CD8-positive, alpha-beta memory T cell (primary cell): ENCODE measurements at places on chromosomes 1 and 21.

DNA sequence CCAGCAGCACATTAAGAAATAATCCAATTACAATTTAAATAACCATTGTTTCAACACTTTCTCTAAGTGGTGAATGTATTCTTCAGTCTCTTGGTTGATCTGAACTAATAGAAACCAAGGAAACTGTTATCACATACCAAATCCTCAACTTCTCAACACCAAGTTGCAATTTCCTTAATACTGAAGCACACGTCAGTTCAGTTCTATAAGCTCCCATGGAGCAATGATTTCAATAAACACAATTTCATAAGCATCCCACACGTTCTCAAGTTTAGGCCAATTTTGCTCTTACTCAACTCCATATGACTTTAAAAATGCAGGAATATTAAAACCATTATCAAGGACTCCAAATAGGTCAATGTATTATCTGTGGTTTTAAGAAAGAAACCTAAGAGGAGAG is 5.8 kb upstream of the ERG start:
- DNase-seq, result no peak

- no peak for DNase-seq
These were observed 45.1 kb downstream of the CRP start for GRCh38 chr1:159669338-159669737.

DNA sequence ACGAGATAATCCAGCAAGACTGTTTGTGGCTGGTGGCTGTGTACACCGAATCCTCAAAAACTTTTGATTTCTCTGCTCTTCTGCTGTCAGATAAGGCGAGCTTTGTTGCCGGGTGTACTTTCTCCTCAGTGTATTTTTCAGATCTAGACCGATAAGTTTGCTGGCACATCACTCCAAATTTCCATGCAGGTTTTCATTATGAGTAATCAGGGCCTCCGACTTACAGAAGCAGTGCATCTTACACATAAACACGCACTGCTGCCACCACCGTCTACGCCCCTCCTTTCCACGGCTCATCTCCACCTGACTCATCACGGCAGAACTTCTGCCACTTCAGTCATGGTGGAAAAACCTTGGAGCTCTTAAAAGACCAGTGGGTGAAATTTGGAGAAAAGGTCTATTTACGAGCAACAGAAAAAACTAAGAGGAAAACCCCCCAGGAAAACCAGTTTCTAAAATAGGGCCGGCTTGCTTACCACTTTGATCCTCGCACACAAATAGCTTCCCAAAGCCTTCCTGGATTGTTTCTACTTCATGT is 7.7 kb downstream of the ZBTB21 start:
- DNase-seq, result no peak

DNA sequence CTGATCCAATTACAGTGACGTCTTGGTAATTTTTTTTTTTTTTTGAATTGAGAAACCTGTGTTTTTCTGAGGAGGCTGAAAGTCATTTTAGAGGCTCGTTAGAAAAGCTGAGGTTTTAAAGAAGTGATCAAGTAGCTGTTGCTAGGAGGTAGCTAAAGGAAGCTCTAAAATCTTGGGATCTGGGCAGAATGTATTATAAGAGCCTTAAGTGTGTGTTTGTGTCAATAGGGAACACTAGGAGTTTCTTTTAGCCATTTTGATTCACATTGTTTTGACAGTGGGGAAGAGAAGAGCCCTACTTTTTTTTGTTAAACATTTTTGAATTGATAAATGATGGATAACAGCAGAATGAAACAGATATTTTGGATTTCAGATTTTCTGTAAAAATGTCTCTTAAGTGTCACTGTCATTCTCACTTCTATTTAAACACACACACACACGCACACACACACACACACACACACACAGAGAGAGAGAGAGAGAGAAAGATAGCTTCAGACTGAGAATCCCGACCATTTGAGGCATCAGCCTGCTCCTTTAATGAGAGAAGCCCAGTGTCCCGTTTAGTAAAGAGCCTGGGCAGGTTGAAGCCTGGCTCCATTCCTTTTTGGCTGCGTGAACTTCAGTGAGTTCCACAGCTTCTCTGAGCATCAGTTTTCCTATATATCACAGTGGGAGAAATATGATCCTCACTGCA is 79.1 kb upstream of the GPR88 start:
- no peak for DNase-seq

DNA sequence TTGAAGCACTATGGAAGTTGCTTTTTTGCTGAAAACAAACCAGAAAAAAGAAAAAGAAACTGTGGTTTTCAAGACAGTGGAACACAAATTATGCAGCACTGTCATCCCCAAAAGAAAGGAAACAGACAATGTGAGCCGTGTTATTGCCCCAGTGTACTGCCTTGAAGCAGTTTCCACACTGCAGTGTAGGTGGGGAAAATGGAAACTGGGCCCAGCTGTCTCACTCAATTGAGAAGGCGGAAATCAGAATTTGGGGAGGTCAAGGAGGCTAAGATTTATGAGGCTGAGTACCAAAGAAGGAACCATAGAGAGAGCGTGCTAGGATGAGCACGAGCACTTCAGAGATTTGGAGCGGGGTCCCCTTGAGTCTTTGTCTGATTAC is 55.5 kb downstream of the MPZL1 start:
- DNase-seq, result no peak

- DNase-seq, result no peak
These were observed 31.2 kb downstream of the SLAMF1 start for GRCh38 chr1:160615660-160616059.

DNA sequence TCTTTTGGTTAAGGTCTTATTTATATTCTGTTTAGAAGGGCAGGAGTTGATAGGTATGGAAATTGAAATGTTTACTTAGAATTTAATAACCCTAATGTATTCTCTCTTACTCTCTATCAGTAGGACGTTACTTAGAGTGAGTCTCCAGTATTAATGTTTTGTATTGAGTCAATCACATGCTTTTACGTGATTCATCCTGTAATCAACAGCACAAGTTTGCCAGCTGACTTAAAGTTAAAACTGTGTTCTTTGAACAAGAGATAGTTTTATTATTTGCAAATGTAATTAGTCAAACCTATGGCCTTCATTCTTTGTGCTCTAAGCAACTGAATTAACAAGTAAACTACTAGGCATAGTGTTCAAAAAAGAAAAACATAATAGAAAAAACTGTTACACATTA is 57.3 kb downstream of the PKN2 start:
- DNase-seq, result no peak

- DNase-seq, result no peak
These were observed 24.1 kb downstream of the COL16A1 start for GRCh38 chr1:31679676-31680230.

DNA sequence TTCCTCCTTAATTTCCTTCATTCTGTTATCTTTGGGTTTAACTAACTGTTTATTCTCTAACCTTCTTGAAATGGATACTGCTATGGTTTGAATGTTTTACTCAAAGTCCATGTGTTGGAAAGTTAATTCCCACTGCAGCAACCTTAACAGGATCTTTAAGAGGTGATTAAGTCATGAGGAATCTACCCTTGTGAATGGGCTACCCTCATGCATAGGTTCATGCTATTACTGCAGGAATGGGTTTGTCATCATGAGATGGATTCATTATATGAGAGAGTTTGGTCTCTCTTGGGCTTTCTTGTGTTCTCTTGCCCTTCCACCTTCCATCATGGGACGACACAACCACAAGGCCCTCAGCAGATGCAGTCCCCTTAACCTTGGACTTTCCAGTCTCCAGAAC is 516.9 kb downstream of the ADGRL2 start:
- DNase-seq, result no peak

GRCh38 chr1:19024532-19024931 is 68.1 kb upstream of the IFFO2 start:
- DNase-seq, result no peak

DNA sequence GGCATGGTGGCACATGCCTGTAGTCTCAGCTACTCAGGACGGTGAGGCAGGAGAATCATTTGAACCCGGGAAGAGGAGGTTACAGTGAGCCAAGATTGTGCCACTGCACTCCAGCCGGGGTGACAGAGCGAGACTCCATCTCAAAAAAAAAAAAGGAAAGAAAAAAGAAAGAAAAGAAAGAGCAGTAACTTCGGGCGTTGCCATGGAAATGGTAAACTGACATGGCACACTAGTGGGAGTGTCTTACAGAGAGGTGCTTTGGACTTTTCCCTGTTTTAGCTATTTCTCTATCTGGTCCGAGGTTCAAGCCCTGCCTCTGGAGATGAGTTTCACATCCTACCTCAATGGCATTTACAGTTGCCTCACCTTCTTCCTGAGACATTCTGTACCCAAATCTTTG is 23.1 kb upstream of the PPT1 start:
- DNase-seq, result no peak

DNA sequence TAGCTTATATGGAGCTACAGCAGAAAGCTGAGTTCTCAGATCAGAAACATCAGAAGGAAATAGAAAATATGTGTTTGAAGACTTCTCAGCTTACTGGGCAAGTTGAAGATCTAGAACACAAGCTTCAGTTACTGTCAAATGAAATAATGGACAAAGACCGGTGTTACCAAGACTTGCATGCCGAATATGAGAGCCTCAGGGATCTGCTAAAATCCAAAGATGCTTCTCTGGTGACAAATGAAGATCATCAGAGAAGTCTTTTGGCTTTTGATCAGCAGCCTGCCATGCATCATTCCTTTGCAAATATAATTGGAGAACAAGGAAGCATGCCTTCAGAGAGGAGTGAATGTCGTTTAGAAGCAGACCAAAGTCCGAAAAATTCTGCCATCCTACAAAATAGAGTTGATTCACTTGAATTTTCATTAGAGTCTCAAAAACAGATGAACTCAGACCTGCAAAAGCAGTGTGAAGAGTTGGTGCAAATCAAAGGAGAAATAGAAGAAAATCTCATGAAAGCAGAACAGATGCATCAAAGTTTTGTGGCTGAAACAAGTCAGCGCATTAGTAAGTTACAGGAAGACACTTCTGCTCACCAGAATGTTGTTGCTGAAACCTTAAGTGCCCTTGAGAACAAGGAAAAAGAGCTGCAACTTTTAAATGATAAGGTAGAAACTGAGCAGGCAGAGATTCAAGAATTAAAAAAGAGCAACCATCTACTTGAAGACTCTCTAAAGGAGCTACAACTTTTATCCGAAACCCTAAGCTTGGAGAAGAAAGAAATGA is 37.6 kb downstream of the CENPF start:
- no peak for DNase-seq

GRCh38 chr21:19547951-19548840 is 1144.6 kb upstream of the TMPRSS15 start:
- no peak for DNase-seq

DNA sequence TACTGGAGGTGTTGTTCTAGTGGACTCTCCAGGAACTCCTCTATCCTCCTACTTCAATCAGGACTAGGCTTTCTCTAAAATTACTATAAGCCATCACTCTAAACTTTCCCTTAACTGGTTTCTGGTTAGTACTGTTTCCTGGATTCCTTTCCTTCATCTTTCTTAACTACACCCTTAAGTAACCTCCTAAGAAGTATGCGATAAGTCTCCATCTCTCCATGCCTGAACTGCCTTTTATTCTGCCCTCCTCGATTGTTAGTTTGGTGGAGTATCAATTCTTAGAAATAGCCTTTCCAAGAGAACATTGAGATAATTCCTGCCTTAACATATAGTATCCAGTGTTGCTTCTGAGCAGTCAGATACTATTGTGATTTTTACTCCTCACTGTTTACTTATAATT is 162.9 kb upstream of the PDE4B start:
- no peak for DNase-seq

DNA sequence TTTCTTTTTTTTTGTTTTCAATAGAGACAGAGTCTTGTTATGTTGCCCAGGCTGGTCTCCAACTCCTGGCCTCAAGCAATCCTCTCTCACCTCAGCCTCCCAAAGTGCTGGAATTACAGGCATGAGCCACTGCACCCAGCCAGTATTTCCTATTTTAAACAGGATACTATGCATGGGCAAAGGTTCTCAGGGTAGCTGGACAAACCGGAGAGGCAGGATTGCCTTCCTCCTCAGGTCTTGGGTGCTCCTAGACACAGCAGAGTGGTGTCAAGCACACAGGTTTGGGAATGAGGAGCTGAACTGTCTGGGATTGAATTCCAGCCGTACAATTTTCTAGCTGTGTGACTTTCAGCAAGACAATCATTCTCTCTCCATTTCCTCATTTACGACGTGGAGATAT is 22.9 kb upstream of the HNRNPU start:
- no peak for DNase-seq

- no peak for DNase-seq
These were observed 38.5 kb upstream of the ZBTB40 start for GRCh38 chr1:22412932-22413727.

GRCh38 chr21:32708069-32708468 is 19.7 kb downstream of the SYNJ1 start:
- DNase-seq, result no peak

- no peak for DNase-seq
These were observed at the start of gene EPHA10 for GRCh38 chr1:37764888-37765441. EPHA10 (minus strand) TSS chr1:37765120; CDS start chr1:37765066, 54 bp downstream.

- no peak for DNase-seq
These were observed 10.4 kb upstream of the ZNF669 start for GRCh38 chr1:247114351-247115140.

GRCh38 chr1:15128520-15129313 is 24.8 kb upstream of the TMEM51 start:
- DNase-seq, result peak; percentile 27

GRCh38 chr1:7584643-7585042 is 186.5 kb upstream of the VAMP3 start:
- no peak for DNase-seq

DNA sequence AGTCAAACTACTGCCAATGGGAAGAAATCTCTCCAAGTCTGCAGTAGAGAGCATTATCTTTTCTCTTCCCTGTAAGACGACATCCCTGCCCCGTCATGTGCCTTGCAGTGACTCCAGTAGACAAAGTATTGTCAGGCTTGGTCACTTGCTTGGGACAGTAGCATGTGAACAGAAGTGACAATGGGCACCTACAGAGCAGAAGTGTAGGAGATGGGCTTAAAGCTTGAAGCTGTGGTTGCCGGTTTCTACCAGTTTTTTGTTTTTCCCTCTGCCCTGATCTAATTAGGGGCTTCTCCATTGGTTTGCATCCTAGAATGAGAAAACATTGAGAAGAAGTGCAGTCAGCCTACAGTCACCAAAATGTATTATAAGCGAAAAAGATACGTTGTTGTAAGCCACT is 12.7 kb downstream of the F3 start:
- no peak for DNase-seq
